ENCODE measurements at places on chromosomes 7 and 10.

- no peak for DNase-seq
Measured at GRCh38 chr7:155545348-155545747, 1.0 kb downstream of the CNPY1 start.

DNA sequence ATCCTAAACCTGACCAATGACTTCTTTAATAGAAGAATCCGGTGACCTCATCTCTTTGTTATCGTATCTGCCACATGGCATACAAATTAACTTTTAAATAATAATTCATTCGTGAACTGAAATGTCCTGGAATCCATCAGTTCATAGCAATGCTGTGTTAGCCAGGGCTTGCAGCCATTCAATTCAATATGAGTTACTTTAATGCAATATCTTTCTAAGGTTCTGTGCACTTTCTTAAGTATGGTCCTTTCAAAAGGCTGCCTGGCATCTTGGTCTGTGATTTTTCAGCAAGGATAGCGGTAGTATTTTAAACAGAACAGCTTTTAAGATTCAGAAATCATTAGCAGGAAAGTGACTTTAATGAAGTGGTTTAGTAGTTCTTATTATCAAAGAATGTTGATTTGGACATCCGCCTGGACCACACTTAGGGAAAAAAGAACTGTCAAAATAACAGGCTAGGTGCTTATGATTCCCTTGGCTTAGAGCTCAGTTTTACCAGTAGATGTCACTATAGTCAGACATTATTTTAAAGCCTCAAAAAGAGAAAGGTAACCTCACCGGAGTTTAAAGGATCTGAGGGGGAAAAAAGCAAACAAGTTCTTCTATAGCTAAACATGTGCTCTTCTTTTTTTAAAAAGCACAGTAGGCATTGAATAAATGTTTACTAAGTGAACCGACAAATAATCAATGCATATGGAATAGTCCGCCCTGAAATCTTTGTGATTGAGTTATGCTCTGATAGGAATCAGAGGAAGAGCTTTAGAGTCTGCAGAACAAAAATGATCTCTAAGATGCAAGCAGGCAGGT, 22.7 kb downstream of the SLC35G1 start:
- no peak for DNase-seq

DNA sequence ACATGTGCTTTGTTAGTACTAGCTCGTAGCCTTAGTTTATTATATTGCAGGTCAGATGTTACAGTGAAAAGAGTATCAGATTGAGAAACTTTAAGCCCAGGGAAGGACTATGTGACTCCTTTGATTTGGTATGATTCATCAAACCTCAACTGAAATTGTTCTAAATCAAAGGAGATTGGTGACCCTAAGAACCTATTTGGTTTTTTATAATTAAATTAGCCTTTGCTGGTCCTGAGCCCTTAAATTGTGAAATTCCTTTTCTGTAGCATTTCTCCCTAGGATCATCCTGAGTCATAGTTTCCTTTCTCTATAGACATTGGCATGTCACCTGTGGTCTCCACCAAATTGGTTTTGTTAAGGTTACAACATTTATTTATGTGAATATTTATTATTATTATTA, 89.7 kb downstream of the POLR1F start:
- DNase-seq, result no peak

DNA sequence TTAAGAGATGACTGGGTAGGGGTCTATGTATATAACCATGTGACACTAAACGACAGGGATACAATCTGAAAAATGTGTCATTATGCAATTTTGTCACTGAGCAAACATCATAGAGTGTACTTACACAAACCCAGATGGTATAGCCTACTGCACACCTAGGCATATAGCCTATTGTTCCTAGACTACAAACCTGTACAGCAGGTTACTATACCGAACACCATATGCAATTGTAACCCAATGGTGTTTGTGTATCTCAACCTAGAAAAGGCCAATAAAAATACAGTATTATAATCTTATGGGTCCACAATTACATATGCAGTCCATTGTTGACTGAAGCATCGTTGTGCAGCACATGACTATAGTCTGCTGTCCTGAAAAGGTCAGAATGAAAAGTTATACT, 22.9 kb downstream of the STRIP2 start:
- DNase-seq, result no peak

- no peak for DNase-seq
Measured at GRCh38 chr7:128431221-128431620, 21.4 kb upstream of the IMPDH1 start.

DNA sequence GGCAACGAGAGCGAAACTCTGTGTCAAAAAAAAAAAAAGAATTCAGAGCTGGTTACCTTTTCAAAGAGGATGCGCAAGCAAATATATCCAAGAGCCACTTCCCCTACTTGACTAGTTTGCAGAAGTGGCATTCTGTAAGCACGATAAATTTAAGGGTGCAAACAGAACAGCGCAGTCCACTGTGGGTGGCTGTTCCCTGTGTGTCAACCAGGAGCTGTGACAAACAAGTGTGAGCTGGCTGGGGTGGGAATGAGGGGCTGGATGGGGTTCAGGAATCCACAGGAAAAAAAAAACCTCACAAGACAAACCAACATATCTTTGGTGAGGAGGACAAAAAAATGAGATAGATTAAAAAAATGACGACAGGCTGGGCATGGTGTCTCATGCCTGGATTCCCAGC, 15.9 kb downstream of the GUSB start:
- no peak for DNase-seq

DNA sequence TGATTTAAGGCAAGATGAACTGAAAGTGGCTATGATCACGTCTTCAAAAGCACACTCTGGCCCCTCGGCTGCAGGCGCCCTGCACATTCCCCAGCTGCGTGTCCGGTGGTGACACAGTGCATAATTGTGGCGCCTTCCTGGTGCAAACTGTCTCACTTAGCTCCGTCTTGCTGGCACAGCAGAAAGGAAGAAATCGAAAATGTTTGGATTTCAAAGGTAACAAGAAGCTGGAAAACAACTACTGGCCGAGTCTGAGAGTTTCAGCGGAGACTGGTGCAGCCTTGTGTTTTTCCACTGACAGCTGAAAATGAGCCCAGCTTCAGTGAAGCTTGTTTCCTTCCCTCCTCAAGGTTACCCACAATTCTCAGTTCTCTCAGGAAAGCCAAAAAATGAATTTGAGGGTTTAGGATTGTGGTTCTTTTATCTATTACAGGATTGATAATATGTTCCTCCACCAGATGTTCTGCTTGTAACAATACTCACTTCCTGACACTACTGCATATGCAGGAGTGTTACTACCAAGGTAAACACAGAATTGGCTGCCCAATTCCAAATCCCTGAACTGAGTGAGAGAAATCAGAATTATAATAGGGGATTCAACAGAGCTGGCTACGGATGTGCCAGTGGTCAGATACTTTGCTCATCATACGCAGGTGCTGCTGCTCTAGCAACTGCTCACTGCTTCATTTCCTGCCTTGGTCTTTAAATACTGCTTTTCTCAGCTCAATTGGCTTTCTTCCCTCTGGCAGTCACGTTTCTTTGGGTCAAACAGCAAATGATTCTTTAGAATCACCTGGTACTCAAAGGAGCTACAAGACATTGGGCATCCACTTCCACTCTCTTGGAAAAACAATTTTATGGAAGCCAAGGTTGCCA, 63.7 kb downstream of the TRUB1 start:
- peak; percentile 21 for DNase-seq

GRCh38 chr7:131723926-131724325, 167.5 kb upstream of the PODXL start:
- DNase-seq, result no peak

GRCh38 chr7:27647046-27647445, 15.6 kb downstream of the HIBADH start:
- DNase-seq, result no peak

- DNase-seq, result no peak
Measured at GRCh38 chr10:82190432-82191260, 315.7 kb downstream of the NRG3 start.

- no peak for DNase-seq
Measured at GRCh38 chr10:62480196-62480595, 106.0 kb downstream of the ZNF365 start.

- DNase-seq, result no peak
Measured at GRCh38 chr10:29555091-29555745, 79.6 kb downstream of the SVIL start.

DNA sequence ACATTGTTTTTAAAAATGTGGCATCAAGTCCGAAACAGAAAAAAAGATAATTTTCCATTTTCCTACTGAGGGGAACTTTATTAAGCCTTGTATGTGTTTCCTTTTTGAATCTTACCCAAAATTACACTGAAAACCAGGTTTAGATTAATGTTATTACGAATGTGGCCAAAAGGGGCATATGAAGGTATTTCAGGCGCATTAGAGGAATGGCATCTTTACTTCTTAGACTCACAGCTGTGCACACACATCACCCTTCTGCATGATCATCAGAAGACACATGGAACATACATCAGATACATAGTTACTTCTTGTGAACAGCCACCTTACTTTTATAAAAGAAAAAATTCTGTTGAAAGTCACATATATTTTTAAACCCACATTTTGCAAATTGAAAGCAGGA, 58.6 kb upstream of the ZPBP start:
- no peak for DNase-seq

GRCh38 chr10:79415736-79416577, 29.5 kb downstream of the ZCCHC24 start:
- no peak for DNase-seq

DNA sequence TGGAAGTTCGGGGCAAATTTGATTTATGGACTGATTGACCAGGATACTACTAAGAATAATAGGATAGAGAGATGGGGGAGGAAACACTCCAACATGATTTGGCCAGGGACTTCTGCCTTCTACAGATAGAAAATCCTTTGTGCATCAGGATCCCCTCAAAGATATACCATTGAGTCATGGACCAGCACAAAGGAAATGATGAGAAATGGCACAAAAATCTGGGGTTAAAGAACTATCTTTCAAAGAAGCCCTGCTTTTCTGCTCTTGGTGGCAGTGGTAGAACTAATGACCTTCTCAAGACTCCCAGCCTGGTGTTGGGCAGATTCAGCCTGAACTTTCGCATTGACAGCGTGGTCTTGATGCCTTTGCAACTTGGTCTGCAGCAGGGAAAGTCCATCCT, 27.6 kb upstream of the LAMB1 start:
- DNase-seq, result no peak

DNA sequence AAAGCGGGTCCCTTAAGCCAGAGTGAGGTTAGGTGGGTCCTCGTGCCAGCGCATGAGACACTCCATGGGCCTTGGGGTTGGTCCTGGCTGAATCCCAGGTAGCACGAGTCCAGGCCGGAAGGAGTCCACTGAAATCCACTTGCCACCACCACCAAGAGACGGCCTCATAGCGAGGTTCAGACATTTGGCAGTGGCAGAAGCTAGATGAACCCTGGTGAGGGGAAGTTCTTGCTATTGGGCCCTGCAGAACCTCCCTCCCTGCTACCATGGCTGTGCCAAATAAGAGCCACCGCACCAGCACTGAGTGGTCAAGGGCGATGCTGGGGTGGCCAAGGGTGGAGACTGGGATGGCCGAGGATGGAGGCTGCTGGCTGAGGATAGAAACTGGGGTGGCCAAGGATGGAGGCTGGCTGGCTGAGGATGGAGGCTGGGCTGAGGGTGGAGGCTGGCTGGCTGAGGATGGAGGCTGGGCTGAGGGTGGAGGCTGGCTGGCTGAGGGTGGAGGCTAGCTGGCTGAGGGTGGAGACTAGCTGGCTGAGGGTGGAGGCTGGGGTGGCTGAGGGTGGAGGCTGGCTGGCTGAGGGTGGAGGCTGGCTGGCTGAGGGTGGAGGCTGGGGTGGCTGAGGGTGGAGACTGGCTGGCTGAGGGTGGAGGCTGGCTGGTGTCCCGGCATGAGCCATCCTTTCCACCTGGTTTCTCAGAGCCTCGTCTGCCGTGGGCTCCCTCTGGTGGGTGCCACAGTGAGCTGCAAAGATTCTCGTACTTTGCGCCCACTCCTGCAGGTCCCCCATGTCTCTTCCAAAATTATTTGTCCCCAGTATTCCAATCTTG, 88.2 kb downstream of the ELFN1 start:
- DNase-seq, result no peak

DNA sequence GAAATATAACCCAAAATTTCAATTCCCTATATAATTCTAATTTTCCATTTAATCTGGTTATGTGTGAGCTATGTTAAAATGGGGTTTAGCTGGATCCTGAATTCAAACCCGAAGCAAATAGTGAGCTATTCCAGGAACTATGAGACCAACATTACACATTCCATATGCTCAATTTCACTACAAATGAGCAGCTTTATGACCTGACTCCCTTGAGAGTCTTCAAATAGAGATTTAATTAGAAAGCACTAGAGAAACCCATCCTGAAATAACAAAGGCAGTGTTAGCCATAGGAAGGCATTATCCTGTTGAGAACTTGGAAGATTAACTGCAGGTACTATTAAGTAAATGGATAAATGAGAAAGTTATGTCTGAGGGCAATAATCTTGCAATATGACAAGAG, 890.0 kb downstream of the GRM8 start:
- DNase-seq, result no peak

DNA sequence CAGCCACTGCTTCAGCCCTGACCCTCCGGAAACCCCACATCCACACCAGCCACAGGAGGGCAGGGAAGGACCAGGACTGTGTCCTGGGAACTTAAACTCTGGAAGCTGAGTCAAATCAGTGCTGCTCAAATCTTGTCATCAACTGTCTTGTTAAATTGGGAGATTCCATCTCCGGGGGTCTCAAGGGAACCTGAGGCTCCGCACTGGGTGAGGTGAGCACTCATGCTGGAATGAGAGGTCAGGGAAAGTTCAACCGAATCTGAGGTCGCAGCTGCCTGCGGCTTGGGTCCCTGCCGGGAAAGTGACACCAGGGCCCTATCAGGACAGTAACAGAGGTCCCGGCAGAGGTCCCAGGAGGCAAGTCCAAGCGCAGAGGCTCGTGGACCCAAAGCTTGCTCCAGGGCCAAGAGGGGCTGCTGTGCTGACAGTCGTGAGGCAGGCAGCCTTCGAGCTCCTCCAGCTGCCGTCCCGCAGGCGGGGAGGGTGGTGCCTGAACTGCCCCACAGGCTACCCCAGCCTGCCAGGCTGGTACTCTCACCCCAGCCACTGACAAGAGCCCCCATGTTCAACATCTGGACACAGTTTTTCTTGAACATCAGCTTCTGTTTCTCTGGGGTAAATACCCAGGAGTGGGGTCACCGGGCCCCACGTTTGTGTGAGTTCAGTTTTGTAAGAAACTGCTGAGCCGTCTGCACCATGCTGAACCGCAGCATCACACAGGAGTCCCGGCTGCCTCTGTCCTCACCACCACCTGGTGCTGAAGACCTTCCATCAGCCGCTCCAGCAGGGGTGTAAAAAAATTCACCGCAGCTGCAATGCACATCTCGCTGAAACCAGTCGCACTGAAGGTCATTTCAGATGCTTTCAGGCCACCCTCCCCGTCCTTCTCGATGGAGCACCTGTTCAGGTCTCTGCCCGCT, 101.0 kb downstream of the DIP2C start:
- DNase-seq, result no peak

GRCh38 chr10:116183733-116184511, 89.1 kb downstream of the GFRA1 start:
- DNase-seq, result no peak

- no peak for DNase-seq
Measured at GRCh38 chr10:7534480-7534852, 123.6 kb upstream of the SFMBT2 start.

GRCh38 chr10:96756111-96756903, 36.0 kb upstream of the PIK3AP1 start:
- DNase-seq, result no peak

- no peak for DNase-seq
Measured at GRCh38 chr7:116139007-116139406, 71.3 kb upstream of the TES start.
